ENCODE measurements at places on chromosomes 2 and 18.
A peak's percentile ranks its signal among the peaks of the same experiment; 100 is the strongest.

- DNase-seq = no peak
Measured at GRCh38 chr2:24620936-24621335, 129.9 kb downstream of the NCOA1 start.

DNA sequence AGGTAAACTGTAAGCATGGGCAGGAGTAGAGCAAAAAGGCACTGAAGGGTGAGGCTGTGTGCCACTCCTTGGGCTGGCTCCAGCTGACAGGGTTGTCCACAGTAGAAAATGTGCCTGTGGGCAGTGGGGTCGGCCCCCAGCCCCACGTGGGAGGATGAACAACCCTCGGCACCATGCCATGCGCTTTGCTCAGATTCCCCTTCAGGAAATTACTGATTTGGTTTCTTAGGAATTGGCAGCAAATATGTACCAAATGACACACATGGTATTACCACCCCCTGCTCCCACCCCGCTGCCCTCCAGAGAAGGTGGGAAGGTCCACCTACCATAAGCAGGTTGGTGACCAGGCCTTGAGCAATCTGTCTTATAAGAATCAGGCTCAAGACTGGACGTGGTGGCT lies 13.6 kb downstream of the ADCY3 start:
- DNase-seq = no peak

DNA sequence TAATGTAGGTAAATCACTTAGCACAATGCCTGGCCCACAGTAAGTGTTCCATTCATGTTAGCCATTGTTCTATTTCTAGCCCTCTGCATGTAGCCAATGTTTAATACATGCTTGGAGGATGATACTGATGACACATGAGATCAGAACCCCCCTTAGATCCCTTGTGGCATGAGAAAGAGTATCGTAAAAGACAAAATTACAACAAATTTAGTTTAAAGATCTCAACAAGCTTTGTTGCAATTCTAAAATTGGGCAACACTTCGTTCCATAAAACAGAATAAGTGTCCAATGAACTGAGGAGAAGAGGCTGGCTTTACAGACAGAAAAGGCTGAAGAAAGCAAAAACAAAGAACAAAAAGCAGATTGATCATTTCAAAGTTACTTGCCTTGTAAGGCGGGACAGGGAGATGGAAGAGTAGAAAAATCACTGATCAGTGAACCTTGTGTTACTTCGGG lies 148.7 kb upstream of the SLC1A4 start:
- no peak for DNase-seq

GRCh38 chr18:36297417-36298125 lies at the start of gene FHOD3:
Gene FHOD3 (plus strand): TSS chr18:36297713. CDS start chr18:36297836, 123 bp downstream.
- no peak for DNase-seq

- DNase-seq = no peak
Measured at GRCh38 chr18:49819823-49820671, 6.7 kb upstream of the ACAA2 start.

DNA sequence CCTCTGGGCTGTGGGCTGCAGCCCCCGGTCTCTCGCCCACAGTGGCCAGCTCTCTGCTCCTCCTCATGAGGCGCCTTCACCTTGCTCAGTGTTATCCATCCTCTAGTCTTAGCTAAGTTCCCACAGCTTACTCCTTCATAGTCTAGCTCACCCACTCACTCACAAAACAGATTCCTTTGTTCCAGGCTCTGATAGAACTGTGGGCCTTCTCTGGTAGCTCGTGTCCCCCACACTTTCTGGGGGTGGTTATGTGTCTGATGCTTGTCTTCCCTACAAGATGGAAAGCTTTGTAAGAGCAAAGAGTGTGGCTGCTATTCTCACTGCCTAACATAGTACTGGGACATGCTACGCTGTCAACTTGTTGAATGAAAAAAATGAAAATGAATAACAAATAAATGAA lies 135.8 kb downstream of the EN1 start:
- DNase-seq = no peak

DNA sequence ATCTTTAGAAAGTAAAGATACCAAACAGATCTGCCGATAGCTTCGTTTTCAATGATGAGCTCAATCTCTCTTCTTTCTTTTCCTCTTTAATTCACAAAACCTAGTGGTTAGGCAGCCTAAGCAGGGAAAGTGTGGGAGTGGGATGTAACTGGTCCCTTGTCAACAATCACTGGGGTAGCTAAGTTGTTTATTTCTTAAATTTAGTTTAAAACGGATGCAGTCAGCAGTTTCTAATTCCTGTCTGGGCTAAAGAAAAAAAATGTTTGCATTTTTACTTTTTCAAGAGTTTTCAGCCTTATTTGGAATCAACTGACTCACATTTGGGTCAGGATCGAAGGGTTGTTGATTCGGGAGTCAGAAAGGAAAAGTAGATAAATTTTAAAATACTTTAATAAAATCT lies 137.7 kb upstream of the TACR1 start:
- no peak for DNase-seq

DNA sequence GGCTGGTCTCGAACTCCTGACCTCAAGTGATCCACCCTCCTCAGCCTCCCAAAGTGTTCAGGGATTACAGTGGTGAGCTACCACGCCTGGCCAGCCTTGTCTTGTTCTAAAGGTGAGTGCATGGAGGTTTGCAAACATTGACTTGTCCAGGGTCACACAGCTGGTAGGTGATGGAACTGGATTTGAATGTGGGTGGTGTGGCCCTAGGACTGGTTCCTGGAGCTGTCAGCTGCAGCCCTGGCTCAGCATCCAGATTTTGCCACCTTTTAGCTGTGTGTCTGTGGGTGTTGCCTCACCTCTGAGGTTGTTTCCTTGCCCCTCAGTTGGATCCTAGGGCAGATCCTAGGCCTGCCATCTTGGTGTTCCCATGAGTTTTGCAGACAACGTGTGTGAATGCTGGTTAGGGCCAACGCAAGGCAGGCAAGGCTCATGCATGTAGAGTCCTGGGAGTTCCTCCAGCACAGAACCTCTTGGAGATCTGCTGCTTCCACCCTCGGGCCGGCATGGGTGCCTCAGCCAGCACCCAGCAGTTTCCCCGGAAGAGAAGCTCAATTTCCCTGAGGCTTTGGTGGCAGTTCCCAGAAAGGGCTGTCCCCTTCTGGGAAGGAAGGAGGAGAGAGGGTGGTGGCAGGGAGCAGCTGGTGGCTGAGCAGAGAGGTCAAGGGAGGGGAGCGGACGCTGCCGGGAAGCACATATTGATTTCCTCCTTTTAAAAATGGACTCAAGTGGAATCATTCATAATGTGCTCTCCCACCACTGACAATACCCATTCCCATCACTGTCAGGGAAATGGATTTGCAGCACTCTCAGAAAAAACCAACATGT lies 127.6 kb upstream of the HS6ST1 start:
- DNase-seq = peak; percentile 14

DNA sequence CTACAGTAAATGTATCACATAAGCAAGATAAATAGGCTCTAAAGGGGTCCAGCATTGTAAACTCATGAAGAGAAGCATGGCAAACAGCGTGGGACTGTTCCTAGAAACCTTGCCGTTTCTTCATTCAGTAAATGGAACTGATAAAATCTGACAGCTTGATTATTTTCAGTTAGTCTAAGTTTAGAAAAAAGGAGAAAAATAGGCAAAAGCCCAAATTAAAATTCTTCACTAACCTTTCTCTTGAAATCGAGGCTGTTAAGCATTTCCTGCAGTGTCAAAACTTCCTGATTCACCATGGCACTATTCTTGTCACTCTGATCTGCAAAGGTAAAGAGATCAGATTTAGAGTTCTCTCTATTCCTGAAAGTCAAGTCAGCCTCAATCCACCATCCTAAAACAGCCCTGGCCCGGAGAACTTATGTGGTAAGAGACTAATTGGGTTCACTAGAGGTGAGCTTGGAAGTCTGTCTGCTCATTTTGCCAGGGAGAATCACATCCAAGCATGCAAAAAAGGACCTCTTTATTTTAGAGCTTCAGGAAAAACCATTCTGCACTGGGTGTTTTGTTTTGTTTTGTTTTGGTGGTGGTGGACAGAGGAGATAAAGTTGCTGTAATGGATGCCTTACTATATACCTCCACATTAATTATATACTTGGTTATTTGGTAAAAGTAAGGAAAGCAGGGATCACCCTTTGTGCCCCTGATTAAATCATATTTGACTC lies 52.4 kb upstream of the STAT1 start:
- no peak for DNase-seq

- DNase-seq = no peak
Measured at GRCh38 chr2:23548143-23548769, 163.3 kb downstream of the KLHL29 start.

GRCh38 chr2:7016601-7017211 lies 99.5 kb downstream of the RNF144A start:
- DNase-seq = no peak
